C1 segment of cervical spinal cord (tissue), 14 donors: ENCODE measurements at places on chromosomes 12 and 14.

DNA sequence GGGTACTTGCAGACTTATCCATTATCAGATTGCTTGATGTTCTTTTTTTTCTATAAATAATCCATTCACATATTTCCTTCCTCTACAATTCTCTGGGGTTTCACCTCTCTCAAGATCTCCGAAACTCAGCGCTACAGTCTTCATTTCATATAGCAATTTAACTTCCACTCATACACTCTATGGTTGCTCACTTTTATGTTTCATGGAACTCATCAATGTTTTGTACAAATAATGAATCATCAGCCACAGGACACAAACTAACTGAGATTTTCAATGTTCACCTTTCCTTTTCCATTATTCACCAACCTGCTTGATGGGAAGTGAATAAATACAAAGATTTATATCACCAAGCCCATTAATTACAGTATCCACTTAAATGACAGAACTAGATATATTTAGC is 534.7 kb downstream of the LRFN5 start:
- DNase-seq, result no peak

DNA sequence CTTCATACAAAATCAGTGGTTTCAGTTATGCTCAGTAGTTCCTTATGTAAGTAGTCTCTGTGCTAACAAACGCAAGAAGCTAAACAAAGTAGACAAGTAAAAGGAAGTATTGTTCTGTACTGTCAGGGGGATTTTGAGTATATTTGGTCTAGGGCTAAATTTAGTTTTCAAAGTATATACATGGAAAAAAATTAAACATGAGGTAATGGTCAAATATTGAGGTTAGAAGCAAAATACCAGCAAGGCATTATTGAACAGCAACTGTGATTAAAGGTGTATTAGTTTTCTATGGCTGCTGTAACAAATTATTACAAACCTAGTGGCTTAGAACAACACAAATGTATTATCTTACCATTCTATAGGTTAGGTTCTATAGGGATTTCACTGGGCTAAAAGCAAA is 18.8 kb downstream of the GNG2 start:
- no peak for DNase-seq

DNA sequence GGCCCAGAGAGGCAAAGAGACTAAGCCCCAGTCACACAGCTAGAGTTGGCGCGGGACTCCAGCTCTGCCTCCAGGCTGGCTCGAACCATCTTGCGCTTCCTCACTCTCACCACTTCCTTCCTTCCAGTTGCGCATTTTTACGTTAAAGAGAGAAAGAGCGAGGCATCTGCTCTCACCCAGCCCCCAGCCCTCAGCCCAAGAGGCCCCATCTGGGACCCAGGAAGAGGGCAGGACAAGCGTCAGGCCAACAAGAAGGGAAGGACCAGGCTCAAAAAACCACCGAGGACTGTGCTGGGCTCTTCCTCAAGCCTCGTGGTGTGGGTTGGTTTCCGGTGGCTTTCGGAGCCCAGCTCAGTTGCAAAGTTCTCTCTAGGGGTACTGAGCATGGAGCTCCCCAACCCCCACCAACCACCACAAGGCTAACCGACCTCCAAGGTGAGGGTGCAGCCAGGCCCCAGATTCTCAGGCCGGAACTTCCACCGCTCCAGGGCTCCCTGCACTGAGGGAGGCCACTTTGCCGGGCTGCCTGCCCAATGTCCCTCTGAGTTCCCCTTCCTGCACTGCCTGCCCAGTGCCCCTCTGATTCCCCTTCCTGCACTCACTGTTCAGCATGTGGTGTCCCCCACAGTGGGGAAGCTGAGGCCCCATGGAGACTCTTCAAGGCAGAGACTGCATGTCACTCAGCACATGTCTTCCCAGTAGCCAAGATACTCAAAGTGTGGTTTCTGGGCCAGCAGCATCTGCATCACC is 35.9 kb downstream of the TESC start:
- DNase-seq, result no peak

DNA sequence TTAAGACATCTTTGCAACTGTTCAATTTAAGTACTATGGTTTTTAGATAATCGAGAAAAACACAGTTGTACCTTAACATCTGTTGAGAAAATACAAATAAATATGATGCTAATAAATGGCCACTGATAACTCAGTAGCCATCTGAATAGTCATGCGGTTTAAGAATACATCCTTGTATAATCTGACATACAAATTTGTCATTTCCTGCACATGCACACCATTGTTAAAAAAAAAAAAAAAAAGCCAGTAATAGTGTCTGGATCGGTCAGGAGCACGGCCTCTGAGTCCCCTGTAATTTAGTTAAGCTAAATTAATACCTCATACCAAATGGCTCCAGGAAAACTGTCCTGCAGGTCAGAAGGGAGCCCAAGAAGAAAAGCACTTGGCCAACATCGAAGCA is 16.8 kb downstream of the RFC5 start:
- no peak for DNase-seq

DNA sequence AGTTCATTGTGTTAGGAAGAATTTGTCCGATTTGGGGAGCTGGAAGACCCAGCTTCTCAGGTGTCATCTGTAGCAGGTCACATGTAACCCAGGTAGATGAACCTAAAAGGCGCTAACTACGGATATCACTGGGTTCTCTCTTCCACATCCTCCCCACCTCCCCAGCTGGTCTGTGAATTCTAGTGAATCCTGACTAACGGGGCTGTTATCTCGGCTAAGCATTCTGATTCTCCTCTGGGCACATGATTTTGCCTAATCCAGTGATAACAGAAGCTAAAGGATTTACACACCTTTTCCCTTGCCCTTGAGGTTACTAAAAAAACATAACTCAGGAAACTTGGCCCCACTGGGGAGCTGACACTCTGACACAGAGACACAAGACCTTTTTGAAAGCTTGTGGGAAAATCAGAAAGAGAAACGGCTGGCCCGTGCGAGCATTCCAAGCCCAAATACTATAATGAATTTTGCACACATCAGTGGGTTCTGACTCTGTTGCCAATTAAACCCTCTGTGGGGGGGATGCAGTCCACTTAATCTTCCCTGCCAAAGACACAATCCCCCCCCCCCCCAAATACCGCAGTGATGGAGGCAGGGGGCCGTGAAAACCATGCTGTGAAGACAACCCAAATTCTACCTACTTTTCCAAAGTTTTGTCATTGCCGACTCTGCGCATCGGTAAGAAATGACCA is 81.0 kb upstream of the FZD10 start:
- no peak for DNase-seq

DNA sequence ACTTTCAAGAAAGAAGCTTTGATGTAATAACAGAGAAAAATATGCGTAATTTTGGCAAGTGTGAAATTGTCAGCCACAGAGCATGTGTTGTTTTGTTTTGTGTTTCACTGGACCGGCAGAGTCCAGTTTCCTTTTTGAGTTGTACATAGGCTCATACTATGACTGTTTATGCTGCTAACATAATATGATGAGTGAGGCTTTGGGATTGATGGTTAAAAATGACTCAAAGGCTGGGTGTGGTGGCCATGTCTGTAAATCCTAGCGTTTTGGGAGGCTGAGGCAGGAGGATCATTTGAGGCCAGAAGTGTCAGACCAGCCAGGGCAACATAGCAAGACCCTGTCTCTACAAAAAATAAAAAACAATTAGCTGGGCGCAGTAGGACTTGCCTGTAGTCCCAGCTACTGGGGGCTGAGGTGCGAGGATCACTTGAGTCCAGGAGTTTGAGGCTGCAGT is 487.9 kb downstream of the PCNX1 start:
- no peak for DNase-seq

GRCh38 chr14:91899806-91900205 is 32.5 kb upstream of the TC2N start:
- no peak for DNase-seq

GRCh38 chr12:93762059-93762719 is 85.0 kb downstream of the CRADD start:
- no peak for DNase-seq

DNA sequence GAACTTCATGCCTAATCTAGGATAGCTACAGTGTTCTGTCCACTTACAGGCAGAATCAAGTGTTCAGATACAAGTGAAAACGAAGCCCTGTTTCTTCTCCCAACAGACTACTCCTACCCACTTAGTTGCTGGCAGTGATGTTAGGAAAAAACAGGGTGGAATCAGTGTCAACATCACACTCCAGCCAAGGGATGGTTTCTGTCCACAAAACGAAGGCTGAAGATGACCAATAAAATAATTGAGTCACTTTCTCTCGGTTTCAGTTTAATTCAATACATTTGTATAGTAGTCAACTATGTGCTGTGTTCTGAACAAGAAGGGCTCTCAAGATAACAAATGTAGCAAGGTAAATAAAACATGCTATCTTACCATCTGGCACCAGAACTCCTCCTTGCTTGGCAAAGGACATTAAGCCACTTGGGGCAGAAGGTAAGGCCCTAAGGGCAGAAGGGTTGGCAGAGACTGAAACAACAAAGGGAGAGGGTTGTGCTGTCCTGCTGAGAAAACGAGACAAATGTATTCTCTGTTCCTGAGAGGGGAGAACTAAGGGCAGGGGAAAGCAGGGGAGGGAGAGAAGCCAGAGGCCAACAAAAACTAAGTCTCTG is 393.6 kb downstream of the DPF3 start:
- no peak for DNase-seq

GRCh38 chr14:29391801-29392200 is 535.8 kb downstream of the PRKD1 start:
- DNase-seq, result no peak

DNA sequence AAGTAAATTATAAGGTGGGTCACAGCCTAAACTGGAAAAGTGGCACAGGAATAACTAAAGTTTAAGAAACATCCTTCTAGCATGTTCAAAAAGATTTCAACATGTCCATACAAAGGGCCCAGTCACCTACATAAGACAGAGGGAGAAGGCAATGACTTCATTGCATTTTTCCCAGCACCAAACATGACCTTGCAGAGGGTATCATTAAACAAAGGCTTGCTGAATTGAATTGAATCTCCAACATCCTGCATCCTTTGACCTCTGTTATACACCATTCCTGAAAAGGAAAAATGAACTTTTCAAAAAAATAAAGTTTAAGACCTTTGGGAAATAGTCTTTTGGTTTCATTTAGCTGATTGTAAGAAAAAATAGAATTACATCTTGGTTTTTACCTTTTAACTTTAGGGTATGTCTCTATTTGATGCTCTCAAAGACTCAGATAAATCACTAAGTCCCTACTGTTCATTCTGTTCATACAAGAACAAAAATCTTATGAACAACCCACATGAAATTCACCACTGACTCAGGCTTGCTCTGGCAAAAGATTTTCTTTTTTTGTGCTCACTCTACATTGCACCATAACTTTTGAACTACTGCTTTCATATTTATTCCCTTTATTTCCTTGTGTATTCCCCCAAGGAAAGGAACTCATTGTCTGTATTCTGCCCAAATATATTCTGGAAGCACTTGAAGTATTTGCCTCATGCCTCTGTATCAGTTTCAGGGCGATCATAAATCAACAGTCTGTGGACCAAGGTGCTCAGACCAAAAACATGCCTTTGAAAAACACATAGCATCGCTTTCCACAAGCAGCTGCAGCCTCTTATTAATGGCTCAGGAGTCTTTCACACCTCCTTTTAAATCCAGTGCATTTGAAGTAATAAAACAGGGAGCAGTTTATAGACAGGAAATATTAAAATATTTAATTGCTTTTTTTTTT is 121.7 kb downstream of the DUSP6 start:
- DNase-seq, result no peak

DNA sequence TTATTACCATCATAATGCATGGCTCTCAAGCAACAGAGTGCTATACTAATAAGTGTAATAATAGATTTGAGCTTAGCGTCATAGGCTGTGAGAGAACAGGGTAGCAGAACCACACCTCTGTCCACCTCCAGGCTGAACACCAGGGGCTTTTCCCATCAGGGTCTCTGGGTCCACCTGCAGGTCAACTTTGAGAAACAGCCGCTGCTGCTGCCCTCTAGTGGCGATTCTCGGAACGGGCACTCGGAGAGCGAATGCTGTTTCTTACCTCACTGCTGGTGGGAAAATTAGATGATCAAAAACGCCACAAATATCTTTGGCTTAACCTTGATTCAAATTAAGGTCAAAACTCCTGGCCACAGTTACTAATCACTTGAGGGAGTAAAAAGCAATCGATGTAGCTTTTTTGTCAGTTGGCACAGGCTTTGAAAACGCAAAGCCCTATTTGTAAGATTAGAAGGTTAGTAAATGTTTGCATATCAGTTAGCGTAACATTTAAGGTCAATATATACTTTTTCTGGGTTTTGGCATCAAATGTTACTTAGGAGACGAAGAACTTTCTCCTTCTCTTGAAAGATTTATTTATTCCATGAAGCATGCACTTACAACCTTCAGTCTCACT is 127.9 kb upstream of the TMEM132D start:
- peak; percentile 4 for DNase-seq

DNA sequence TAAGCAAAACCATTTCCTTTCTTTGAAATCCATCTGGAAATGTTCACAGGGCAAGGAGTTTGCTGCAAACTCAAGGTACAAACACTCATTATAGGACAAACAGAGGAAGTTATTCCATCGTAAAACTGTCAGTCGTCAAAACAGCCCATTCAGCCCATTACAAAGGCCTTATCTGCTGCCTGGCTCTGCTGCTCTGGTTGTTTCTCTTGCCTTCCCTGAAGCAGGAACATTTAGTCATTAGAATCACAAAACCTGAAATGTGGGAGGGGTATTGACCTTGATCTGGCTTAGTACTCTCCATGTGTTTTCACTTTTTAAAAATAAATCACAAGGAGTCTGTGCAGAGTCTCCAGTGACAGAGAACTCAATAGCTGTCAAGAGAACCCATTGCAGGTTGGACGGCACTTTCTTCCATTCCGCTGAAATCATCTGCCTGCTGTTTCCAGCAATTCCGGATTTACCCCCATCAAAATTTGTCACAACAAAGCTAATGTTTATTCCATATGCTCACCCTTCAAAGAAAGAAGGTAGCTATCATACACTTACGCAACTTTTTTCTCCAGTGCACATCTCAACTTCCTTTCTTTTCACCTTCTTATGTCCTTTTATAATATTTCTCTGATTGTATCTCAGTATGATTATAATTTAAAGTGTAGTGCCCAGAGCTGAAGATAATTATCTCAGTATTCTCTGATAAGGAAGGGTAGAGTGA is 24.6 kb upstream of the ITPR2 start:
- DNase-seq, result no peak

- no peak for DNase-seq
Measured at GRCh38 chr12:92802906-92803305, 100.1 kb downstream of the PLEKHG7 start.

- no peak for DNase-seq
Measured at GRCh38 chr14:95490138-95490509, 26.3 kb downstream of the SYNE3 start.

- DNase-seq, result no peak
Measured at GRCh38 chr14:20458031-20458789, 3.0 kb downstream of the PIP4P1 start.

DNA sequence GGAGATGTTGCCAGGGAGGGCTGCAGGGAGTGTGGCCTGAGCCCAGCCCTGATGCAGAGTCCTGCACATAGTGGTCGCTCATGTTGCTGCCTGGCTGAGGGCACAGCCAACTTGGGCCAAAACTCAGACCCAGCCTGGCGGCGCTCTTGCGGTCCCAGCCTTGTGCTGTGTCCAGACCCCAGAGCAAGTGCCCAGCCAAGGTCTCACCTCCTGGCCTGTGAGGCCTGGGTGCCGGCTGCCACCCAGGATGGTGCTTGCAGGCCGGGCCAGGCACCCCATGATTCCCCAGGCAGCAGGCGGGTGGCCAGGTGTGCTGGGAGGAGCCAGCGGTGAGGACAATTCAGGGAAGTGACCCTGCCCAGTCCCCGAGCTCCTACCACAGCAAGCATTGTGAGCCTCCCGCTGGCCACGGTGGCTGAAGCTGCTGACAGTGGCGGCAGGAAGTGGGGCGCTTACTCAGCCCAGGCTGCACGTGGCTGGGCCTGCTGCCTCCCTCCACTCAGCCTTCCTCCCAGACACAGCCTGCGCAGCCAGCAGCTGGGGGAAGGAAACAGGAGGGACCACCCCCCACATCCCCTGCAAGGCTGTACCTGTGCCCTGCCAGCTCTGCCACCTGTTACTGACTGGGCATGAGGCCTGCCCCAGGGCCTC is 17.7 kb upstream of the PGF start:
- DNase-seq, result no peak
